ENCODE measurements at places on chromosomes 7 and 10.

DNA sequence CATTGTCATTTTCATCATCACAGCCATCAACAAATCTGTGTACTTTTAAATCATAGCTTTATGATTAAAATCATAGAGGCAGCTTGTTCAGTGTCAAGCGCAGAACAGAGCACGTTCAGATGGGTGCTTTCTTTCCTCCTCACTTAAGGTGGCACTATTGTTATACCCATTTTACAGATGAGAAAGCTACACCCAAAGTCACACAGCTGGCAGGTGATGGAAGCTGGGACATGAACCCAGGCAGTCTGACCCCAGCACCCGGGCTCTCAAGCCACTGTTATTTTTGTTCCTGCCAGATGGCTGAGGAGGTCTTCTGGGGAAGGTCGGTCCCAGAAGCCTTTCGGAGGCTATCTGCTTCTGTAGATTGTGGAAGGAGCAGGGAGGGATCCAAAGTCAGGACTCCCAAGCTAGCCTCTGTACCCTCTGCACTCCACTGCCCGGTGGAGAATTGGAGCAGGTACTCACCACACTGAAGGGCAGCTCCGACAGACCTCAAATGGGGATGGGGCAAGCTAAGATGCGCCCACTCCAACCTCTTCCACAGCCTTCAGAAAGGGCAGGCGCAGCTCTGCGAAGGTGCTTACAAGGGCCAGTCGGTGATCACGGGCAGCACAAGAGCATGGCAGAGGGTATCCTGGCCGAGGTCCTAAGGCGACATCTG is 610 bp downstream of the AVPI1 start:
- no peak for DNase-seq

DNA sequence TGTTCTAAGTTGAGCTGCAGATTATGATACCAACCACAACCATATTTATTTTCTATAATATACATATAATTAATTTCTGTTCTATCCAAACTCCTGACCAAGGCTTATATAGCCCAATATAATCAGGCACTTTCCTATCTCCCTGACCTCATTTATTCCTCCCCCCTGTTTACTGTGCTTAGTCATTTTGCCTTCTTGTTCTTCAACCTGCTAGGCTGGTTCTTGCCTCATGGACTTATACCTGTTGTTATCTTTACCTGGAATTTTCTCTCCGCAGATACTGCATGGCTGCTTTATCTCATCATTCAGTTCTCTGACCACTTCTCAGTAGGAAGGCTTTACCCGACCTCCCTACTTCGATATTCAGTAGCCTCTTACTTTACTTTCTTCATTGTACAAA is 24.9 kb upstream of the FAM3C start:
- no peak for DNase-seq

- DNase-seq, result no peak
Measured at GRCh38 chr10:19168584-19168983, 120.0 kb downstream of the MALRD1 start.

DNA sequence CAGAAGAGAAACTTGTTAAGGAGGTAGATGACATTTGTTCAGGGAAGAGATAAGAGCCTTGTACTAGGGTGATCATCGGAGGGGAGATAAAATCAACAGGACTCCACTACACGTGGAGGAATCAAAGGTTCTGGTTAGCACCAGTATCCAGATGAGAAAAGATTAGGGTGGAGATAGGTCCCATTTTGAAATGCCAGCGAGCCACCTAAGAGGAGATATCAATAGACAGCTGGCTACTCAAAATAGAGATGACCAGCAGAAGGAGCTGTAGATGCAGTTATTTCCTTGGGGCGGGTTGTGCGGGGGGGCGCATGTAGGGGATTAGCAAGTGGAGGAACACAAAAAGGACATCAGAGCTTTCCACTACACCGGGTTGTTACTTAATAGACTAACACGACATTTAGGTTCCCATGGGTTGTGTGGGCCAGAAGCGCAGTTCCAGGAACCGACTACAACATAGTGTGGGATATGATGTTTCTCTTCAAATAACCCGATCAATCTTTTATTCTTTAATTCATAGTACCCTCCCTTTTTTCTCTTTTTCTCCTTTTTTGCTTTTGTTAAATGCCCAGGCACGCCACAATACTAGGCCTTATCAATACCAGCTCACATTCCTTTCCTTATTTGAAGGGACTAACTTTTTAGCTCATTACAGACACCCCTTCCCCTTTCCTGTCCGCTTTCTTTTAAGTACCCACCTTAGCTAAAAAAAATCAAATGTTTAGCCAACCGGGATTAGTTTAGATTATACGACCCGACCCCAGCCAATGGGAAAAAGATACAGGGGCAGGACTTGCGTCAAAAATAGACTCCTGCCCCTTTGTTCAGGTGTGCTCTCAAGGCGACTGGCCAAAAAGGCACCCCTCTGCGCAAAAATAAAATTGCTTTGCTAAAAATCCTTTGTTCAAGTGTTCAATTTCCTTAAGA is 2.0 kb upstream of the KIF11 start:
- DNase-seq, result no peak

DNA sequence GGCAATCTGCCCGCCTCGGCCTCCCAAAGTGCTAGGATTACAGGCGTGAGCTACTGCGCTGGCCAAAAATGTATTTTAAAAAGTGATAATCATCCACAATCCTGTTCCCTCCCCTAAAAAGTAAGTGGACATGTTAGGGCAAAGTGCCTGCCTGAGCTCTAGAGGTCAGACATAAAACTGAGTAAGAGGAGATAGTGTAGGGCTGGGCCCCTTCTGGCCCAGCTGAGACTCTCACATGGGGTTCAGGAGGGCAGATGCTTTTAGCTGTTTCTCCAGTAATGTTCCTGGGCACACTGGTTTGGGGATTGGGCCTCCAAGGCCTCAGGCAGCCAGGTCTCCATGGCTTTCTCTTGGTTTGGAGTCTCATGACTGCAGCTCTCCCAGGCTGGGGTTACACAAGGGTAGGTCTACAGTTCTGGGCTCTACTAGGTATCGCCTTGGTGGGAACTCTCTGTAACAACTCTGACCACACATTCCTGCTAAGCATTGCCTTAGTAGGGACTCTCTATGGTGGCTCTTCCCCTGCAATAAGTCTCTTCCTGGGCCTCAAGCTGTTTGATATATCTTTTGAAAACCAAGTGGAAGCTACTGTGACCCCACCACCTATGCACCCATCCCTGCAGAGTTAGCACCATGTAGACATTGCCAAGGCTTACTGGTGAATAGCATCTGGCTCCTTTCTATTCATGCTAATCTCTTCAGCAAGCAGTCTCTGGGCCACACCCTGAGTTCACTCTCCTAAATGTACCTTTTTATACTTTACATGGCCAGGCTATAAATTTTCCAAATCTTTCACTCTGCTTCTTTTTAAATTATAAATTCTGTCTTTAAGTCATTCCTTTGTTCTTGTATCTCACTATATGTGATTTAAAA is 6.9 kb upstream of the NUDCD3 start:
- DNase-seq, result no peak

DNA sequence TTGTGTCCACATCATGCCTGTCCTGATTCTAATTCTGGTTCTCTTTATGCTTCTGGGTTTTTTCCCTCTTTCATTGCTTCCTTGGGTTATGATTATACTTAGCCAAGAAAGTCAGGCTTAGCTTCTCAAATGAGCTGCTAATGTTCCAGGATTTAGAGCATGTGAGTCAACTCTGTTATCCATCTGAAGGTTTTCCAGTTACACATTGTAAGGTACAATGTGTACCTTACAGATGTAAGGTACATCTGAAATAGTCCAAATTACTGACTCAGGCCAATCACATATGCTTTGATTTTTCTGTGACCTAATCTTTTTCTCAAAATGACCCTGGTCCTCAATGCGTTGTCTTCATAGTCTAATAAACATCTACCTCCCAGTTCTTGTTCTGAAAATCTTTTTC is 13.3 kb upstream of the MIOS start:
- DNase-seq, result no peak

DNA sequence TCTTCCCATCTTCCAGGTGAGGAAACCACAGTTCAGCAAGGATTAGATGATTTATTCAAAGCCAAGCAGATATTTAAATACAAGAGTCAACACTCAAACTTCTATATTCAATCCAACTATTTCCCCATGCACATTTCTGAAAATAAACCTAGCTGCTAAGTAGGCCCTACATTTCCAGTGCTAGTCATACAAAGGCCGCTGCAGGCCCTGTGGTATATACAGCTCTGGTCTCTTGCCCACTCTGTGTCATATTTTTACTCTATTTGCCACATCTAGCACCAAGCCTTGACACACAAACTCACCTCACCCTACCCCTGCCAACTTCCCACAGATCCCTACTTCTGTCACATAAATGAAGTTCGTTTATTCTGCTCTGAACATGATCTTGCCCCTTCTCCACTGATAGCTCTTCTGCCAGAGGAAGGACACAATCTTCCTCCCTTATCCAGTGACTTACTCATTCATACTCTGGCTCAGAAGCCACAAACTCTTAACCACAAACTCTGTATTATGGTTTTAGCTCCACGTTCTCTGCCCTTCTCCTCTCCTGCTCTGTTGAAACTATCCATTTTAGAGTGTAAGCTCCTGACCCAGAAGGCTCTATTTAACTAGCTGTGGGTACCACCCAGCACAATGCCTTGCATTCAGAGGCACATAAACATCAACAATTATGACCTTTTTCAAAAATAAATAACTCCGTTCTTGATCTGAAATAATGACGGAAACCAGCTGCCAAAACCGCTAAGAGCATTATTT is 180.7 kb downstream of the CPEB3 start:
- DNase-seq, result peak; percentile 8

DNA sequence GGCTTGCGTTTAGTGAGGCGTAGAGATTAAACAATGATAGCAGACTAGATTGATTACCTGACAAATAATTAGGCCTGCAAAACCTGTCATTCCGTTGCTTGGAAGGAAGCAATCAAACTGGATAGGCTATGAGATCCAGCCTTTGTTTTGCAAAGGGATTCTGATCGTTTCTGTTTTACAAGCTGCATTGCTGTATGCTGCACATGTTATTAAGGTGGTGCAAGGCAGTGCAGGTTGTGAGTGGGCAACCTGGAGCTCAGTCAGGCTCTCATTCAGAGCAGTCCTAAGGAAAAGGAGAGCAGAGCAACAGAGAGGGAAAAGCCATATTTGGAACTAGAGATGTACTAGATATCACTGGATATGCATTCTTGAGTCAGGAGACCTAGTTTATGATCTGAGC is 6.9 kb upstream of the NOBOX start:
- no peak for DNase-seq

- DNase-seq, result no peak
Measured at GRCh38 chr7:158655931-158656441, 48.6 kb downstream of the NCAPG2 start.

- no peak for DNase-seq
Measured at GRCh38 chr7:68629-69028, 123.7 kb upstream of the FAM20C start.

DNA sequence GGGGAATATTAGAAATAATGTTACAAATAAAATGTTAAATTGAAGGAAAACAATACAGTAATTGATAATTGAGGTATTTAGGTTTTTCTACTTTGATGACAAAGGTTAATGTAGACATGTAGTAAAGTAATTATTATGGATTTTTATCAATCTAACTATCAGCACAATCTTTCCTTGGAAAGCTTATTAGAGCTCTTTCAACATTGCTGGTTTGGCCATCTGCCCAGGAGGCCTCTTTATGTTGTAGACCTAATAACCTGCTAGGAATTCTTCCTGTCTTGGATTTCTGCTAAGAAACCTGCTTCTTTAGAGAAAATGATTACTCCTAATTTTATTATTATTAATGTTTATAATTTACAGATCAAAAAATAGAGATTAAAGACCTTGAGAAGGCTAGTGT is 78.9 kb downstream of the CHRM2 start:
- no peak for DNase-seq

GRCh38 chr10:97171001-97171400 is 14.8 kb downstream of the SLIT1 start:
- no peak for DNase-seq

DNA sequence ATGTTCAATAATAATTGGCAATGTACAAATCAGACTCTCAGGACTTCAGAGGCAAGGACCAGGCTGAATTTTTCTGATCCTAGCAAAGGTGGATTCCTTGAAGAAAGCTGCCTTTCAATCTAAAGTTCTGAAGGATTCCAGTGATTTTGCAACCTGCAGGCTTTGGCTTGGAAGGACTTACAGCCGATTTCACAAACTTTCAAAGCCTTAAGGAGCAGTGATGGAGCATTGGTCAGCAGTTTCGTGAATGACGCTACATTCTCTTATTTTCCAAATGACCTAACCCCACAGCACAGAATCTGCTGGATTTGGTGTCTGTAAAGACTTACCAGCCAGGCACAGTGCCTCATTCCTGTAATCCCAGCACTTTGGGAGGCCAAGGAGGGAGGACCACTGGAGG is 167.5 kb downstream of the ARHGAP12 start:
- no peak for DNase-seq

GRCh38 chr10:92181575-92181974 is 109.3 kb downstream of the CPEB3 start:
- no peak for DNase-seq
